T-helper 2 cell (primary cell): ENCODE measurements at places on chromosomes 2 and 18.
A peak's percentile ranks its signal among the peaks of the same experiment; 100 is the strongest.

- DNase-seq, result no peak
These were observed 82.8 kb upstream of the KCTD1 start for GRCh38 chr18:26631135-26631534.

GRCh38 chr2:239545741-239546392 lies 145.0 kb upstream of the HDAC4 start:
- DNase-seq, result no peak

DNA sequence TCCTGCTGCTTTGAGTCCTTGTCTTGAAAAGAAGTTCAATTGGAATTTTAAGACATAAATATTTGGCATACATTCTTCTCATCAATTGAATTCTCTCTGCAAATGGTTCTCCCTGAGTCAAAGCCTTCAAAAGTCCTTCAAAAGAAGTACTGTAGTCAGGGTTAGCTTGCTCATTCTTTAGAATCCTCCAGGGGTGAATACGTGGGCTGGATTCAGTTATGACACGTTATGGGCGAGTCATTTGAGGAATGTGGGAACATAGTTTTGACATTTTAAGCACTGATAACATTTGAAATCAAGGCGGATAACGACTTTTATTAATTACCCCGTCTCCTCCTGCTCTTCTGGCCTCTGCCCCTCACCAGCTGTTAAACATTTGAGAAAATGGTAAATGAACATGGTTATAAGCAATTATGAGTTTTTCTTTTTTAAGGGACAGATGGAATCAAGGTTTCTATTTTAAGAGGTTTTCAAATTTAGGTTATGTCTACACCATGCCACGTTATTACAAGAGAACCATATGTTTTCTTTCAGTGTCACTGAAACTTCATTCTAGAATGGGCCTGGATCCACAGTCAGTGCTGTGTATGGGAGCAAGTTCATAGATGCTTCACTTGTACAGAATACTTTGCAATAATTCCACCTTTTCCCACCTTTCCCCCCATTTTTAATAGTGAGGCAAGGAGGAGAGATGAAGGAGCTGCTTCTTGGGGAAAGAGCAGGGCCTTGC lies 273.1 kb downstream of the TSN start:
- DNase-seq, result no peak

GRCh38 chr2:36780231-36780839 lies 83.8 kb downstream of the VIT start:
- peak; percentile 18 for DNase-seq

GRCh38 chr2:176508984-176509740 lies 239.9 kb downstream of the MTX2 start:
- DNase-seq, result no peak

GRCh38 chr18:2709316-2709715 lies 53.8 kb downstream of the SMCHD1 start:
- DNase-seq, result no peak

DNA sequence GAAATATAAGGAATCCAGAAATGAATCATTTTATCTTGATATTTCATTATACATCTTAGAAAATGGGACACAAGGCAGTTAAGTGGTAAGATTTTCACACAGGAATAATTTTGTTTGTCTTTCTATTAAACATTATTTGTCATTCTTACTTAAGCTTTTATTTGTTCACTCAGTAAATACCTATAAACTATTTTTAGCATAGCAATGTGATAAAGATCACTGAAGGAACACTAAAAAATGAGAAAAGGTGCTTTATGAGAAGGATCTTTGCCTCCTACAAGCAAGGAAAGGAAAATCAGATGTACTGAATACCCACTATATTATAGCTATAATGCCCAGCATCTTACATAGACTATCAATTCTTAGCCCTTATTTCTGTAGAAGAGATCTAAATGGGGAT lies 176.2 kb upstream of the NYAP2 start:
- DNase-seq, result no peak

DNA sequence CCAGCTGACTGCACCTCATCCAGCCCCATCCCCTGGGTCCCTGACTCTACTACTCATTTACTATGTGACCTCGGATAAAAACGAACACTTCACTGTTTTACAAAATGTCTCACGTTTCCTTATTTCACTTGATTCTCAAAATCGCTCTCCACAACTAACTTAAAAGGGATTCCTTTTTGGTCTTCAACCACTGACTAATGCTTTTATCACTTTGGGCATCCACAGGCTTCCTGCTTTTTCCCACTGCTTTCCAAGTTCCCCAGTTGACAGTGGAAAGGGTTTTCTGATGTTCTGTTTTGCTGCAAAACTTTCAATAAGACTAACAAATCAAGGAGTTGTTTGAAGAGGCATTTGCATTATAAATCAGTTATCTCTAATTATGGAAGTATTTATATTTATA lies 24.1 kb downstream of the EIF2AK3 start:
- no peak for DNase-seq

- DNase-seq, result no peak
These were observed 97.2 kb downstream of the PLEKHM3 start for GRCh38 chr2:207928079-207928478.

DNA sequence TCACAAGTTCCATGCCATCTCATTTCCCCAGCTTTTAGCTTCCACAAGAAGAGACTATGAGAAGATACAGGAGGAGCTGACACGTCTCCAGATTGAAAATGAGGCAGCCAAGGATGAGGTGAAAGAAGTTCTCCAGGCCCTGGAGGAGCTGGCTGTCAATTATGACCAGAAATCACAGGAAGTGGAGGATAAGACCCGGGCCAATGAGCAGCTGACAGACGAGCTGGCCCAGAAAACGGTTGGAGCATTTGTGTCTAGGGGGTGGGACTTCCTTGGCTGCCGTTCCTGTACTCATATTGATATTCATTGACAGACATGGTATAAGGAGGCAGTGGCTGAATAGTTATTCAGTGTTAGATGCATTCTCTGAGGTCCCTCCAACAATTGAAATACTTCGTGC lies 57.2 kb upstream of the LYPD6B start:
- DNase-seq, result no peak

DNA sequence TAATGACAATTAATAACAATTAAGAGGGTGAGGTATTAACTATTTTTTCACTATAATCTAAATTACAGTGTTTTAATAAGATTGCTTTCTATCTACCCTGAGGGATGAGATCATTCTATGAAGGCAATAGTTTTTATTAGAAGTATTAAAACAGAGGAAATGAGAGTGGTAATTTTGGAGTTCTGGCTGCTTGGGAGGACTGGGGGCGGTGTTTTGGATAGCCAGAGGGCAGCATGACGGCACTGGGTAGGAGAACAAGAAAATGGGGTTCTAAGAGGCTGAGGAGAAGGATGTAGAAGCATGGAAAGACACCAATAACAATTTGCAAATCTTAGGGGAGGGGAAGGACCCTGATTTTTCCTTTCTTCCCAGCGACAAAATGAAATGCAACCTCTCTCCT lies 5.1 kb upstream of the DNAJC5G start:
- no peak for DNase-seq

- DNase-seq, result no peak
These were observed 692.0 kb upstream of the FAM98A start for GRCh38 chr2:34291076-34291475.
